Activated CD4-positive, alpha-beta T cell treated with anti-CD3 and anti-CD28 coated beads, Interleukin-2, Interleukin-6, amounts not matched to agents 100 ng/mL and 50 ng/mL, durations not matched to agents 16 hours and 8 hours (primary cell): ENCODE measurements at places on chromosomes 5 and 9.
A peak's percentile ranks its signal among the peaks of the same experiment; 100 is the strongest.

DNA sequence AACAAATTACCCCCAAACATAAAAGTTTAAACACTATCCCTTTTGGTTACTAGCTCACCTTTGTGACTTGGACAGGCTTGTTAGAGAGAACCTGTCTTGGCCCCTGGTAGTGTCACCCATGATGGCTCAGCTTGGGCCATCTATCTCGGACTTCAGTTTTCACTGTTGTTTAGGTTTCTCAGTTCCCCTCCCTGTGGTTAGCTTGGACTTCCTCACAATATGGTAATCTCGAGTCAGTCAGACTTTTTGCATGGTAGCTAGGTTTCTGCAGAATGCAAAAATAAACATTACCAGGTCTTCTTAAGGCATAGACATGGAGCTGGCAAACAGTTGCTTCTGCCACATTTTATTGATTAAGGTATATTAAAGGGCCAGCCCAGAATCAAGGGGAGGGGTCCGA lies 324.3 kb upstream of the RORB start:
- DNase-seq, result no peak

DNA sequence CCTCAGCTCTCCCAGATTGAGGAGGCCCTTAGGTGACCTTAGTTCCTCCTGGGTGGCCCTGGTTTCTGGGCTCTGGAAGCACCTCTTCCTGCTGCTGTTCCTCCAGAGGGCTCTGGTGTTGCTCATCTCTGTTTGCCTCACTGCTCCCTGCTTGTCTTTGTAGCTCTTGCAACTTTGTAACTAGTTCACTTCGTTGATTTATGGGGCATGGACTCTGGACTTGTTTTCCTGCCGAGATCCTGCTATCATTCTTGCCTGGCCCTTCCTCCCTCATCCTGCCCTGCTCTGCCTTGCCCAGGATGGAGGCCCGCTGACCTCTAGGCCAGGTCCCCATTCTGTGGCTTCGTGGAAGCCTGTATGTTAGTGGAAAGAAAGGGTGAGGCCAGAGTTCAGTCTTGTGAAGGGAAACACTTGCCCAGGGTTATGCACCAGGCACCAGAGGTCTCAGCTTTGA lies 169.3 kb downstream of the MACROH2A1 start:
- DNase-seq, result no peak

DNA sequence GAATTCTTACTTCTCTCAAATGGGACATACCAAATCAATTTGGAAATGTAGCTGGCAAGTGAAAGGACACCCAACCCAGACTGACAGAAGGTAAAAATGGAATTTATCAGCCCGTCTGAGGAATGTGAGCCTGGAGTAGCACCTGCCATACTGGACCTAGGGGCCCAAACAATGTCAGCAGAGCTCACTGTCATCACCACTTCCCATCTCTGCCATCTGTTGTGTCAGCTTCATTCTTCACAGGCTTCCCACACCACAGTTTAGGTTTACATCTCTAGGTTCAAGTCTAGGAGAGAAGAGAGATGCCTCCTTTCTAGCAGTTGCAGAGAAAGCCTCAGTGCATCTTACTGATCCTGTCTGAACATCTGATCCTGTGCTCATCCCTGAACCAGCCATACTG lies 222.4 kb downstream of the DOCK8 start:
- DNase-seq, result no peak

DNA sequence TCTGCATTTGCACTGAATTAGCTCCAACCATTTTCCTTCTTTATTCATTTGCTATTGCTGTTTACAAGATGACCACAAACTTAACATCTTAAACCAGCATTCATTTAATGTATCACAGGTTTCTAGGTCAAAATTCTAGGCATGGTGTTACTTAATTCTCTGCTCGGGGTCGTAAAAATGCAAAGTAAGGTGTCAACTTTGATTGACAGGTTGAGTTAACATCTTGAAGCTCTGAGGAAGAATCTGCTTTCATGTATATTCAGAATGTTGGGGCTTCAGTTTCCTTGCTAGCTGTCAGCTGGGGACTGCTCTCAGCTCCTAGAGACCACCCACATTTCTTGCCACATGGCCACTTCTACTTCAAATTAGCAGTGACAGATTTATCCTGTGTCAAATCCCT lies 348.7 kb upstream of the GRIN3A start:
- DNase-seq, result no peak

GRCh38 chr9:36450110-36450732 lies 50.2 kb upstream of the RNF38 start:
- peak; percentile 42 for DNase-seq

GRCh38 chr5:66958201-66958979 lies 238.2 kb downstream of the CD180 start:
- DNase-seq, result no peak

GRCh38 chr5:13648822-13649221 lies 295.7 kb downstream of the DNAH5 start:
- no peak for DNase-seq

- DNase-seq, result no peak
Observed at GRCh38 chr5:124952566-124952965, 206.1 kb upstream of the ZNF608 start.

DNA sequence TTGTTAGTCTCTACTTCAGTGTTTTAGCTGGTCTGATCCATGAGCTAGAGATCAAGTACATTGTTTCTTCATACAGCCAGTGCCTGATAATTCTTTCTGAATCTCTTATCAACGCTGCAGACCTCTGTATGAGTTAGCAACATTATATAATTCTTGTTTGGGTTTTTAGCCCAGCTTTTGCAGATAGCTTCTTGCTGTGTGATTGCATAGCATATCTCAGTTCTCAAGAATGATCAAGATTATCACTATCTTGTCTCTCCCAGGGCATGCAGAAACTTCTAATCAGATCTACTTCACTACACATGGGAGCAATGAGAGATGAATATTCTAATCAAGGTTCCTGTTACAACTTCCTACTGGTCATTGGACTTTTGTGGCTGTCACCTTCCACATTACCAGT lies 158.3 kb downstream of the FAM174A start:
- DNase-seq, result no peak

DNA sequence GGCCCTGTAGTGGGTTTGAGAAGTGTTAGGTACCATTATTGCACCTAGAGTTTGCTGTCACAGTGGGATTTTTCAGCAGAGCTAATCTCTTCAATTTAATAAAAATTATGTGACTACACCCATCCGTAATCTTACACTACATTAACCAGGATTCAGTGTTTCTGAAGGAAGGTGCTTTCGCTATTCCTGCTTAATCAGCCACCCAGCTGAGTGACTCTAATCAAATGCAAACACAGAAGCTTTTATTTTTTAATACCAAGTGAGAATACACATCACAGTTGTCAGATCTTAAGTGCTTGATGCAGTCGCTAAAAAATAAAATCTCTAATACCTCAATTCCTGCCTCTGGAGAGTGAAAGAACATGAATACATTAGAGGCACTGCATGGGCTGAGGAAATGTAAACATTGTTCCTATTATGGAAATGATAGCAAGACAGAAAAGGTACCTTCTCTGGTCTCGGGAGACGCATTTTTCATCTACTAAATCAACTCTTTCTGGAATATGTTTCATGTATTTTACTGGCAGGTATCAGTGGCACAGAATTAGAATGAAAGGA lies 125.7 kb downstream of the SEMA6A start:
- DNase-seq, result no peak

DNA sequence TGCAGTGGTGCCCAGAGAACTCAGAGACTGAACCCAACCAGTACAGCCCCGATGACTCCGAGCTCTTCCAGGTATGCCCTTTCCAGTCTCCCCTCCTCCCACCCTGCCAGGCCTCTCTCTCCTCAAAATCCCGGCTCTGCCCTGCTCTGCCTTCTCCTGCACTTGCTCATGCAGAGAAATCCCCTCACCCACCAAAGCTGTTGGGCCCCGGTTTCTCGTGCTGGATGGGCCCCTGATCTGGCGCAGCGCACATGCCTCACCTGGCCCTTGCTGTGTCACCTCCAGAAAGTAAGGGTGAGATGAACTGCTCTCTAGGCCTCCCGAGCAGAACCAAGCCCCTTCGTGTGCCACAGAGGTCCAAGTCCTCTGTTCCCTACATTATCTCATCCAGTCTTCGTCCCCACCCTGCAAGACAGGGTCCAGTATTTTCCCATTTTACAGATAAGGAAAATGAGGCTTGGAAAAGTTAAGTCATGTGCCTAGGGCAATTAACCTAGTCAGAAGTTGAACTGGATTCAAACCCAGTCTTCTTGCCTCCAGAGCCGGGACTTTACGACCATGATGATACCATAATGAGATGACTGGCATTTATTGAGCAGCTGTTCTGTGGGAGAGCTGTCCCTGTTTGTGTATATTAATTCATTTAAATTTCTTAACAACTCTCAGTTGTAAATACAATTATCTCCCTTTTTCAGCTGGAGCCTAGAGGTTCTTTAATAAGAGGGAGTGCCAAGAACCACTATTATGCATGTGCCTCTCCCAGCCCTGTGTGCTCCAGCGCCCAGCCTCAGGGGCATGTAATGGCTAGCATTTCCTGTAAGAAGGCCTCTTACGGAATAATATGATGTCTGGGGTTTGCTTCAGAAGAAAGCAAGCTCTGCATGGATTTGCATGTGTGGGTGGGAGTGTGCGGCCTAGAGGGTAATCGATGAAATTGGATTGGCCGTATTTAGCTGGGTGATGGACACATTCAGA lies 90.7 kb downstream of the PPARGC1B start:
- no peak for DNase-seq

GRCh38 chr5:125550274-125550673 lies 803.8 kb upstream of the ZNF608 start:
- no peak for DNase-seq

GRCh38 chr5:153157156-153157555 lies 333.3 kb upstream of the GRIA1 start:
- no peak for DNase-seq

GRCh38 chr9:4175846-4176245 lies 124.0 kb downstream of the GLIS3 start:
- DNase-seq, result no peak

DNA sequence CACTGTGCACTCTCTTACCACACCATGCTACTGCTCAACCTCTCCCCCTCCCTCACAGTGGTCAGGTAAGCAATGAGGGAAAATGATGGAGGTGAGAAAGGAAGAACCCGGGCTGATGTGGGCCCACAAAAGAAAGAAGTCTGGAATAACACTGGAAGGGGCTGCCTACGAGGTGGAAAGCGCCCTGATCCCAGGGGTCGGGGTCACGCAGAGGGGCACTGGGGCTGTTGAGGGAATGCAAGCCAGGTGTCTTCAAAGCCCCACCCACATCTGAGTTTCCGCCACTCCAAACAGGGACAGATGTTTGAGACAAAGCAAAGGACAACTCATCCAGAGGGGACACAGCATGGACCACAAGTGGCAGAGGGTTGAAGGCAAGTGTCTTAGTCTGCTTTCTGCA lies 4.2 kb downstream of the TNIP1 start:
- no peak for DNase-seq

DNA sequence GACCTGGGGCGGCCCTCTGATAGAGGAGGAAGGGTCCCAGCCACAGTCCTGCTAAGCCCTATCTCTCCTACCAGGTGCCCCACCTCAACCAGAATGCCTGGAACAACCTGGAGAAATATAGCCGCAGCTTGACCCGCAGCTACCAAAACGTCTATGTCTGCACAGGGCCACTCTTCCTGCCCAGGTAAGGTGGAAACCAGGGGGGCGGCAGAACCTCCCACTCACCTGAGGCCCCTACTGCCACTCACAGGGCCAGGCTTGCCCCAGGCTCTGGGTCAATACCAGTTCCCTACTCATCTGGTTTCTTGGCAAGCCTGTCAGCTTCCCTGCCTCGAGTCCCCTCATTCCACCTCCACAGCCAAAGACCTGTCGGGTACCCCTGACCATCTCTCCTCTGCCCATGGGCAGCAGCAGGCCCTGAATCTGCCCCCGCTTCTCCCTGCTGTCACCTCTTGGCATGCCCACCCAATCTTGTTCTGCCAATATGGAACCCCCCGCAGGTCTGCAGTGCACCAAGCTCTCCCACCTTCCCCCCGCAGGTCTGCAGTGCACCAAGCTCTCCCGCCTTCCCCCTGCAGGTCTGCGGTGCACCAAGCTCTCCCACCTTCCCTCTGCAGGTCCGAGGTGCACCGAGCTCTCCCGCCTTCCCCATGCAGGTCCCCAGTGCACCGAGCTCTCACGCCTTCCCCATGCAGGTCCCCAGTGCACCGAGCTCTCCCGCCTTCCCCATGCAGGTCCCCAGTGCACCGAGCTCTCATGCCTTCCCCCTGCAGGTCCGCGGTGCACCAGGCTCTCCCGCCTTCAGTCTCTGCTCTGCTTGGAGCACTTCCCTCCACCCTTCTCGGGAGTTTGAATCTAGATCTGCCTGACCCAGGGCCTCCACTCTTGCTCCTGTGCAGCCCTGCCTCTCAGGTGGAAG lies 2.6 kb downstream of the ENDOG start:
- no peak for DNase-seq

- no peak for DNase-seq
Observed at GRCh38 chr5:133970325-133970909, 2.0 kb upstream of the C5orf15 start.

GRCh38 chr5:136434795-136435194 lies 69.5 kb upstream of the TRPC7 start:
- no peak for DNase-seq

DNA sequence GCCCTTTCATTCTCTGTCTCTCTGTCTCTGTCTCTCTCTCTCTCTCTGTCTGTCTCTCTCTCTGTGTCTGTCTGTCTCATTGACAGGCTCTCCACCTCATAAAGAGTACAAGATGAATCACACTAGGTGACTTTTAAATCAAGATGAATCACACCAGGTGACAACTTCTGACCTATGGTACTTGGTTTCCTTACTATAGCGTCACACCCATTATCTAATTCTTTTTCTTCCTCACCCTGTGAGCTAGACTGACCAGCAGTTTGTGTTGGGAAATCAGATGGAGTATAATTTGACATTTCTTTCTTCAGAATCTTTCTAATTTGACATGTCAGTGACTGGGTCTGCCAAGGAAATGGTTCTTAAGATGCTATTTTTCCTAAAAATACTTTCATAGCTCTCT lies 232.9 kb downstream of the ARRDC3 start:
- no peak for DNase-seq

DNA sequence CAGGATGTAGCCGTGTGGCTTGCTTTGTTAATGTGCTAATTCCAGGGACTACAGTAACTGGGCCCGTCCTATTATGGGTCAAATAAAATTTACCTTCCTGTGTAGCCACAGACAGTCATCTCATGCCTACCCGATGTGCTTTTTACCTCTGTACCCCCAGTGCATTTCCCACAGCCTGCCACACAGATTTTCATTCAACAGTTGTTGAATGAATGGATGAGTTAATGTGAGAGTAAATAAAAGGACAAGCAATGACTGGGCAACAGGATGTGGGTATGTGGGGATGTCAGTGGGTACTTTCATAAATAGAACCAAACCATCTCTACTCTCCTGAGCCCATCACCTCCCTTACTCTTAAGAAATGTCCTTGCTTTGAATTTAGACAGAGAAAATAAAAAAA lies 441.2 kb upstream of the ZNF462 start:
- peak; percentile 59 for DNase-seq

DNA sequence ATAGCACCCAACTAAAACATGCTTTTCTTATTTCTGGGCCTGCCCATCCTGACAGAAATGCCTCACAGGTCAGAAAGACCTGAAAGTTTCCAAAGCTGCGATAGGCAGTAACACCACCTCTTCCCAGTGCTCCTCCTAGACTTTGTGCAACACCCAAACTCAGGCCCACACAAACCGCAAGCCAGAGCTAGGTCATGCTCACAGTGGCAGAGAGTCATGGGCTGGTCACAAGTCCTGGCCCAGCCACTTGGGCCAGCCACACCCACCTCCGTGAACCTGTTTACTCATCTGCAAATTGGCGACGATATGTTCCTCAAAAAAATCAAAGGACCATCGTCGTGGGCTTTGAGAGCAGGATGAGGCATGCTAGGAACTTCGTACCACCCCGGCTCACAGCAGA lies 44.0 kb upstream of the SLC25A51 start:
- DNase-seq, result no peak

- no peak for DNase-seq
Observed at GRCh38 chr9:31302620-31303418, 1081.6 kb upstream of the ACO1 start.

GRCh38 chr5:1111241-1111726 lies 579 bp downstream of the SLC12A7 start:
- no peak for DNase-seq
